ENCODE measurements at places on chromosomes 13 and 19. TPM values are rescaled to one million over a fixed set of nuclear protein-coding genes. Genes with fewer than 3 reads are reported as not detected.

- H3K36me3 ChIP-seq = peaks cover 28% of the 10 kb centered on the region
- H3K27me3 ChIP-seq = no peaks in the 10 kb centered on the region
- H3K27ac ChIP-seq = no peak overlapping the region
- peaks cover 26% of the 10 kb centered on the region for H3K4me1 ChIP-seq
Observed at GRCh38 chr13:109756778-109757177, 29.6 kb downstream of the IRS2 start.

DNA sequence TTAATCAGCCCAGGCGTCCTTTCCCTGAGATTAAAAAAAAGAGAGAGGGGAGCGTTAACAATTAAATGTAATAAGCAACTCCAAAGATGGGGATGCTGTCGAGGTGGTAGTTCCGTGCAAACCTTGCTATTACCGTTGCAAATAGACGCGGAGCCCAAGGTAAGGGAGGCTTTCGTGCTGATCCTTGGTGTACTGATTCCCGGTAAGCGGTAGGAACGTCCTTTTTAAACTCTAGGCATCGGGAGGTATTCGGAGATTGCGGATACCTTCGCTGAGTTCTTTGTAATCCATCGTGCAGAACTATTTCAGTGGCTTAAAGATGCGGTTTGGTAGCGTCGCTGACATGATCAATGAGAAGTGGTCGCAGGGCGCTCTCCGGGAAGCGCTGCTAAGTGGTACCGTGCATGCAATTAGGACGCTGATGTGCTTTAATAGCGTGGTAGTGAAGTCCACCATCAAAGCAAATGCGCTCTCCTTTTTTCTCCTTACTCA, 3.1 kb downstream of the SLITRK5 start:
- peaks cover 79% of the 10 kb centered on the region for H3K27me3 ChIP-seq
- peak overlapping the region; percentile 89 for H3K4me3 ChIP-seq
- peak overlapping the region; percentile 22 for H3K27ac ChIP-seq
- DNase-seq = no peak
- H3K36me3 ChIP-seq = peaks cover 9% of the 10 kb centered on the region

NCR1 gene
- total RNA-seq = not detected

- peak overlapping the region; percentile 100 for H3K27ac ChIP-seq
- peaks cover 27% of the 10 kb centered on the region for H3K4me1 ChIP-seq
- no peak for DNase-seq
- H3K36me3 ChIP-seq = peaks cover 9% of the 10 kb centered on the region
- H3K4me3 ChIP-seq = peak overlapping the region; percentile 98
Observed at GRCh38 chr19:52638601-52639000, 446 bp upstream of the ZNF83 start.

KCNJ14 gene
- total RNA-seq = 1.8 TPM

DNA sequence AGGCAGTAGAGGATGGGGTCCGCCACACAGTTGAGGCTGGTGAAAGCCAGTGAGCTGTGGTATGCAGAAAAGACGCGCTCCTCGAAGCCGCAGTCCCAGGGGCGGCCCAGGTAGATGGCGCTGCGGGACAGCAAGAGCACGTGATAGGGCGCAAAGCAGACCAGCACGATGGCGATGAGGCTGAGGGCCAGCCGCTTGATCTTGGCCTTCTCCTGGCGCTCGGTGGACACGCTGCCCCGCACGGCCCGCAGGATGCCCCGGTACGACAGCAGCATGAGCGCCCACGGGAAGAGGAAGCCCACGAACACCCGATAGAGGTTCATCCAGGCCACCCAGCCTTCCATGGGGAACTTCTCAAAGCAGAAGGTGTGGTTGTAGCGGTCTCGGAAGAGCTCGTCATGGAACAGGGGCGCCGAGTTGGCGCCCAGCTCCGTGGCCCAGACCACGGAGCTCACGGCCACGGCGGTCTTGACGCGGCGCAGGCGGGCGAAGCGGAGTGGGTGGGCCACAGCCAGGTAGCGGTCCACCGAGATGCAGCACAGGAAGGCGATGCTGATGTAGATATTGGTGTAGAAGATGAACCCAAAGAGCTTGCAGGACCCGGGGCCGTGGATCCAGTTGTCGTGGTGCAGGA, 6.5 kb upstream of the OPA3 start:
- no peaks in the 10 kb centered on the region for H3K36me3 ChIP-seq
- H3K4me1 ChIP-seq = no peaks in the 10 kb centered on the region
- H3K4me3 ChIP-seq = no peak overlapping the region
- no peak overlapping the region for H3K27ac ChIP-seq
- H3K27me3 ChIP-seq = peaks cover 51% of the 10 kb centered on the region

MAP4K1 gene
- total RNA-seq = 16.8 TPM

NUDT15 gene
- total RNA-seq = 22.6 TPM

- H3K4me1 ChIP-seq = no peaks in the 10 kb centered on the region
- H3K27me3 ChIP-seq = no peaks in the 10 kb centered on the region
- H3K27ac ChIP-seq = no peak overlapping the region
- no peaks in the 10 kb centered on the region for H3K36me3 ChIP-seq
Observed at GRCh38 chr13:109881347-109881725, 95.0 kb upstream of the IRS2 start.
